ENCODE measurements at places on chromosomes 4 and X. TPM values are rescaled to one million over a fixed set of nuclear protein-coding genes. Genes with fewer than 3 reads are reported as not detected.

The PPARGC1A gene
- polyA plus RNA-seq: 0.56 TPM

The TCEANC gene
- polyA plus RNA-seq: 1.6 TPM

The IGSF1 gene
- polyA plus RNA-seq: not detected

The GIMD1 gene
- not detected for polyA plus RNA-seq

The AGA gene
- 32.7 TPM for polyA plus RNA-seq

The CT45A10 gene
- polyA plus RNA-seq: not detected

The CLGN gene
- polyA plus RNA-seq: 3.4 TPM

The PNMA3 gene
- not detected for polyA plus RNA-seq

The ALG13 gene
- polyA plus RNA-seq: 55.2 TPM

The NUDT11 gene
- 15.2 TPM for polyA plus RNA-seq

The CT45A2 gene
- polyA plus RNA-seq: not detected

The ASB9 gene
- 0.08 TPM for polyA plus RNA-seq

The ARSJ gene
- polyA plus RNA-seq: 48.7 TPM
